SIG-M5 (cell line): ENCODE measurements at places on chromosomes 5 and 9.

- DNase-seq, result no peak
These were observed 124.2 kb downstream of the KCNIP1 start for GRCh38 chr5:170628028-170628427.

- DNase-seq, result no peak
These were observed 210.7 kb upstream of the SLC24A2 start for GRCh38 chr9:19999491-20000057.

- DNase-seq, result no peak
These were observed 83.6 kb upstream of the CPEB4 start for GRCh38 chr5:173804579-173804978.

- DNase-seq, result no peak
These were observed 267.1 kb upstream of the EFNA5 start for GRCh38 chr5:107937651-107938355.

- no peak for DNase-seq
These were observed 3.5 kb downstream of the FBXW11 start for GRCh38 chr5:172002840-172003512.

DNA sequence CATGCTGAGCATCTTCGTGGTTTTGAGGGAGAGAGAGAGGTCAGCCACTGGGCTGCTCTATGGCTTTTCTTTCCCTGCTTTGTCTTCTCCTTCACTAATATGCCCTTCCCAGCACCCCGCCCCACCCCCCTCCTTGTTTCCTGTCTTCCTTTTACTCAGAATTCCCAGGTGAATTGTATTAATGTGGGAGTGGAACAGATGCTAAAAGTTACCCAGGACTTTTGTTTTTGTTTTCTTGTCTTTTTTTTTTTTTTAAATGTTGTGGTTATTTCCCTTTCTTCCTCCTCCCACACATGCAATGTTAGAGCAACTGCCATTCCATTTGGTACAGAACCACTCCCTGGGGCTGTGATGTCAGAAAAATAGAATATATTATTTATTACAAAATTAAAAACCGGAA, 442.7 kb upstream of the CD180 start:
- DNase-seq, result no peak

DNA sequence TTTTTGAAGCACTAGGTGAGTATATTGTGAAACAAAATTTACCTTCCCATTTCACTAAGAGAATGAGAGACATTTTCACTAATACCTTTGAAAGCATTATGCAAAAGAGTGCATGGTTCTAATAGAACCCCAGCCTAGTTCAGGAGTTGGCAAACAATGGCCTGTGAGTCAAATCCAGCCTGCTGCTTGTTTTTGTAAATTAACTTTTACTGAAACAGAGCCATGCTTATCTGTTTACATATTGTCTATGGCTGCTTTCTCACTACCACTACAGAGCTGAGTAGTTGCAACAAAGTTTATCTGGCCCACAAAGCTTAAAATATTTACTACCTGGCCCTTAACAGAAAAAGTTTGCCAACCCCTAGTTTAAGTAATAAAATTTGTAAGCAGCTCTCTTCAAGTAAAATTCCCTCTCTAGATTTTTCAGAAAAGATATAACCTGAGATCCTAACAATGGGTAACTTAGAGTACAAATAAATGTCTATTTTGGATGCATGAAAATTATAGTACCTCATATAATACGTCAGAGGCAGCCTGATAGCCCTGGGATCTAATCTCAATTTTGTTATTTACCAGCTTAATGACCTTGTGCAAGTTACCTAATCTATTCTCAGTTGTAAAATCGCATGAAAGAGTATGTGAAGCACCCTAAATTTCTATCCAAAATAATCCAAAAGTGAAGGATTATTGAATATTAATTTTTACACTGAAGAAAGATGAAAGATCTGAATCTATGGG, 50.7 kb upstream of the ARL15 start:
- DNase-seq, result no peak

GRCh38 chr5:115460472-115460871, 84.1 kb downstream of the FEM1C start:
- DNase-seq, result no peak

GRCh38 chr5:43251754-43252153, 59.7 kb downstream of the NIM1K start:
- no peak for DNase-seq

DNA sequence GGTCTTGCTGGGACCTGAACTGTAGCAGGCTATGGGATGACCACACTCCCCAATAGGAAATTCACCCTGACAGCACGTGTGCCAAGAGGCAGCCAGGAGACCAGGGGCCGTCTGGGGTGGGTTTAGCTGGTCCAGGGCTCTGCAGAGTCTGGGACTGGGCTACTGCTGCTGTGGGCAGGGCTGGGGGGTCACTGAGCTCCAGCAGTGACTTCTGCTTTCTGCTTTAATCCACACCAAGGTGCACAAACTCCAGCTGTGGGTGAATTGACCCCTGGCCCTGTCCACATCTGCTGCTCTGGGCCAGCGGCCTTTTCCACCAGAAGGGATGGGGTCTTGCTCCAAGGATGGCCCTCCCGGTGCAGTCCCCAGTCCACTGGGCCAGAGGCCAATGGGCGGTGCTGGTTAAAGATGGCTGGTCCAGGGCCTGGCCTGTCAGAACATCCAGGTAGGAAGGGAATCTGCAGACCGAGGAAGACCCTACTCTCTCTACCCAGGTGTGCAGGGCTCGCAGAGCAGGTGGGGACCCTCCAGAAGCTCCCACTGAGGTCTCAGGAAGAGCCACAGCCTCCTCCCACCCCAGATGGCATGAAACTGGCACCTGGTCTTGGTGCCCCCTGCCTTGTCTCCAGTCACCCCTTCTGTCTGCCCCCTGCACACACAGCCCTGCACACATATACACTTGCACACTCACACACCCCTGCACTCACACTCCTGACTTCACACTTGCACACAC, 28.0 kb downstream of the GLT6D1 start:
- no peak for DNase-seq

DNA sequence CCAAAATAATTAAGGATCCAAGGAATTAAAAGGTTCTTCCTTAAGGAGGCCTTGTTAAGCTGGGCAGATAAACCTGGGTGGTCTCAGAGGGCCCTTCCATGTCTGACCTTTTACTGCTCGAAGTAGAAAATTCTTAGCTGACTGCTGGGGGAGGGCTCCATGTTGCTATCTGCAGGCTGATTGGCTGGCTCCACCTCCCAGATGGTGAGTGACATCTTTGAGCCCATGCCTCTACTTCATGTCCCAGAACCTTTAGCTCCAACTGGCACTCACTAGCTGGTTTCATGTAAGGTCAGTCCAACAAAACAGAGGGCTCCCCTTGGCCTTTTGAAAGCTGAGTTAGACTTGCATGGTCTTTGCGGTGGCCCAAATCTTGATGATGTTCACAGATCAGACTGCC, 188.2 kb downstream of the PAX5 start:
- no peak for DNase-seq

DNA sequence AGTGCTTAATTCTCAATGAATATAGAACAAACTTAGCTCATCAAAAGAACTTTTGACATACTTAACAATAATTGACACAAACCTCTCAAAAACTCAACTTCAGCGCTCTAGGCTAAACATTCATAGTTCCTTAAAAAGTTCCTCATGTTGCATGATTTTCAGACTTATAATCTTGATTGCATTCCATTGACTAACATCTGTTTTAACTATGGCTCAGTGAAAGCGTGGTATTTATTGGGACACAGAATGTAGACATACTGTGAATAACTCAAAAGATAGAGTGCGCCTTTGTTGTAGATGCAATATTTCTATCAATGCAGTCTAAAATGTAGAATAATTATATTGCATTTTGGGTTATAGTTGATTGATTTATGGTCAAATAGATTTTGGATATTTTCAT, 227.1 kb upstream of the HAPLN1 start:
- no peak for DNase-seq

GRCh38 chr5:120677481-120677880, 213.4 kb downstream of the PRR16 start:
- DNase-seq, result no peak

DNA sequence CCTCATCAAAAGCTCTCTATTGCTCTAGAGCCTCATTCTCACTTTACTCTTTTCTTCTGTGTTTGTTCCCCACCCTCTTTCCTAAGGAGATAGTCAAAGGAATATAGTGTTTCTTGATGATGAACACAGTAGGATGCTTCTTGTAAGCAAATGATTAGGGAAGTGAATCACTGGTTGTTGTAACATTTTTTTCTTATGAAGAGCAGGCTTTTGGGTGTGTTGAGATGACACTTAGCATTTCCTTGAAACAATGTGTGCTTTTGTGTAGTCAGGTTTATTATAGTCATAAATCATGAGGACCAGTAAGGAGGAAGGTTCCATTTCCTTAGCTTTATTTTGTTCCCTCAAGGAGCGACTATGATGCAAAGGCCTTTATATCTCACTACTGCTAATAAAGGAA, 1991.3 kb upstream of the C9orf72 start:
- DNase-seq, result no peak

DNA sequence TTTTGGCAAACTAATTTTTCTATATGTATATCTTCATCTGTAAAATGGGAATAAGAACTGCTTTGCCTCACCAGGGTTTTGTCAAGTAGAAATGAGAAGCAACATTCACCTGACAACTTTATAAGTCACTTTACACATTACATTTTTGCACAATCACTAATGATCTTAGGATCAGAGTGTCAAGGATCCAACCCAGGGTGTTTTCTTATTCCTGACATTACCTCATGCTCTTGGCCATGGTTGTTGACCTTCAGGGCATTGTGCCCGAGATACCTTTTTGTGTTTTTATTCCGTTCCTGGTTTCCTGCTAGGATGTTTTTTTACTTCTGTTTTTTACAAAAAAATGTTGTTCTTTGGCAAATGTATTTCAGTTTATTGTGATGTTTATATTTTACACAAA, 22.2 kb upstream of the RASA1 start:
- no peak for DNase-seq

DNA sequence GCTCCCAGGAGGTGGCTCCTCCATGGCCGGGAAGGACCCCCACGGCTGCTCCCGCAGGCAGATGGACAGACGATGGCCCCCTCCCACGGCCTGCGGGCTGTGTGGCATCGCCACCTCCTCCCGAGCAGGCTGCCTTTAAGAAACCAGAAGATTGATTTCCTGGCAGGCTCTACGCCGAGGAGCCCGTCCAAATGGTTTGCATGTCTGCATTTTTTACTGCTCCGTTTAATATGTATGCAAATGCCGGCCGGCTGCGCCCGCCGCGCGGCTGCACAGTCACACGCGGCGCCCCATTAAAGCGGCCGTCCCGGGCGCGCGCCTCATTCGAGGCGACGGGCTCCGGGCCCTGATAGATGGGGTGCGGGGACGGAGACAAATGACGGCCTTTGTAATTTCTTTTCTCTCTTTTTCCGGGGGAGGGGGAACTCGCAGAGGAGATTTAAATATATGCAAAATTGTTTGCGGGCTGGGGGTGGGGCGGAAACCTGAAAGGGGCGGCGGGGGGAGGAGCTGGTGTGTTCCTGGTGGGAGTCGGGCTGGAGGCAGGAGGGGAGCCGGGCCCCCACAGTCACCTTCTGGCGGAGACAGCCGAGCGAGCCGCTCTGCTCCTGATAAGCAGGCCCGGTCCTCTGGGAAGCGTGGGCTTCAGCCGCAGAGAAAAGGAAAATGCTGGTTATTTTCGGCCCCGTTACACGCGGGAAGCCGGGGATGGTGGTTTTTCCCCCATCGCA, 158.7 kb upstream of the IER5L start:
- DNase-seq, result no peak

GRCh38 chr5:68924481-68925145, 169.2 kb upstream of the SLC30A5 start:
- no peak for DNase-seq

DNA sequence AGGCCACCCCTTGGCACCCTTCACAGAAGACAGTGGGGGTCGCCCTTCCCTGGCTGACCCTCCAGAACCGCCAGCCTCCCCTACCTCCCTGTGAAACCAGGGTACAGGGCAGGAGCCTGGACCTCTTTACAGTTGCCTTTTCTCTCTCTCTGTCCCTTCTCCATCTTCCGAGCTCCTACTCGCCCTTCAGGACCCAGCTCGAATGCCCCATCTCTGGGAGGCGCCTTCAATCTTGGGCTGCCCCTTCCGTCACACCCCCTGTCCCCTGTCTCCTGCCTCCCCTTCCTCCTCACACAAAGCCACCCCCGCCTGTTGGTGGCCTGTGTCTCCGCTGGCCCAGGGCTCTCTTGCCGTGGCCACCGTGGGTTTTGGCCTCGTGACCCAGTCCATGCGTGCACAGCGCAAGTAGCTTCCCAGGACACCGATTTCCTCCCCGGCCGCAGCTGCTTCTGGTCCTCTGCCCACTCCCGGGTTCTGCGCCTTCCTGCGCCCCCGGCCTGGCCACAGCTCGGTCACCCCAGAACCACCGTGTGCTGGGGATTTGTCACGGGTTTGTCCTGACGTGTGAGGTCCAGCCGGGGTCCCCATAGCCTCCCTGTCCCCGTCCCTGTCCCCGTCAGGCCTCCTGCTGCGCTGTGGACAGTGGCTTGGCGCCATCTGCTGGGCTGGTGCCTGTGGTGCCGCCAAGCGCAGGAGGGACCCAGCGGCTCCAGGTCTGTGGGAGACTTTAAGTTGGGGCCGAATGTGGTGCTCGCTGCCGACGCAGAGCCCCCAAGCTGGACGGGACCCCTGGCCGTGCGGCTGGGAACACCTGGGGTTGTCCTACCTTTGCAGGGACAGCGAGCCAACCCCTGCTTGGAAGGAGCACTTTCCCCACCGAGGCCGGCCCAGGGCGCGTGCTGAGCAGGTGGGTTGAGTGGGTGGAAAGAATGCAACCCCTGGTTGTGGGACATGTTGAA, 4.0 kb upstream of the TMEM250 start:
- no peak for DNase-seq

- no peak for DNase-seq
These were observed 245.0 kb downstream of the ADAMTSL1 start for GRCh38 chr9:18718932-18719331.

- DNase-seq, result no peak
These were observed 18.6 kb downstream of the RALGDS start for GRCh38 chr9:133102190-133103021.

DNA sequence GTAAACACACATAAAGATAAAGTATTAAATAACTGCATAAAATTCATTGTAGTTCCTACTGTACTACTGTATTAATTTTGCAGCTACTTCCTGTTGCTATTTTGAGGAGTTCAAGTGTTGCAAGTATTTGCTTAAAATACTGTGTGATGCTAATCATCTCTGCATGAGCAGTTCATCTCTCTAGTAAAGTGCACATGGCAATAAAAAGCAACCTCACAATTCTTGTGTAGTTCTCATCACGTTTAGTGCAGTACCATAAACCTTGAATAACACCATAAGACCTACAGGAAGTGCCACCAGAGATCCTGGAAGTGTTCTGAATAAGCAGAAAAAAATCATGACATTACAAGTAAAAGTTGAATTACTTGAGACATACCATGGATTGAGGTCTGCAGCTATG, 34.6 kb downstream of the CPLANE1 start:
- DNase-seq, result no peak

DNA sequence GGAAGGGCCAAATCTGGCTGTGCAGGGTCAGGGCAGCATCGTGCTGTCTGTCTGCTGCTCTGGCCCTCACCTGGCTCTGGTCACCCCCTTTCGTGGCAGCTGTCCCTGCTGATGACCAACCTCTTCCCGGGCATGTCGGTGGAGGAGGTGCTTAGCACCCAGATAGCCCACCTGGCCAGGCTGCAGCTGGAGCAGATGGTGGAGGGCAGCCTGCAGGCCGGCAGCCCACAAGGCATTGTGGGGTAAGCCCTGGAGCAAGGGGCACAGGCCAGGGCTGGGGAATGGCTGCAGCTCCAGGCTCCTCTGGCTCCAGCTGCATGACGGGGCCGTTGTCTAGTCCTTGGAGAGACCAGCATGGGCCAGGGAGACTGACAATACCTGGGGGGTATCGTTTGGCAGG, 8.2 kb downstream of the TOR2A start:
- no peak for DNase-seq

- no peak for DNase-seq
These were observed 543 bp upstream of the ANKRD33B start for GRCh38 chr5:10563110-10563944.
